Hindlimb muscle (tissue), 1 donor: ENCODE measurements at places on chromosomes 1 and 21. TPM values are rescaled to one million over a fixed set of nuclear protein-coding genes. Genes with fewer than 3 reads are reported as not detected.

Gene PI4KB
- polyA plus RNA-seq, result 56.5 TPM

Gene ATP1A2
- 87.0 TPM for polyA plus RNA-seq

Gene TEDDM1
- not detected for polyA plus RNA-seq

Gene NPHS2
- polyA plus RNA-seq, result not detected

Gene DENND2C
- polyA plus RNA-seq, result 10.1 TPM

Gene CSF3R
- 3.8 TPM for polyA plus RNA-seq

Gene TSPAN2
- polyA plus RNA-seq, result 9.4 TPM

Gene FCRL1
- polyA plus RNA-seq, result 0.09 TPM

Gene MAEL
- 0.99 TPM for polyA plus RNA-seq

Gene MAP1LC3C
- 25.8 TPM for polyA plus RNA-seq

Gene PTGS2
- 0.66 TPM for polyA plus RNA-seq

Gene CELSR2
- 4.1 TPM for polyA plus RNA-seq

Gene CD1B
- polyA plus RNA-seq, result not detected

Gene TTC22
- 0.17 TPM for polyA plus RNA-seq

Gene C1QA
- polyA plus RNA-seq, result 39.3 TPM
